ENCODE measurements at places on chromosomes 16 and 17.
A peak's percentile ranks its signal among the peaks of the same experiment; 100 is the strongest.

DNA sequence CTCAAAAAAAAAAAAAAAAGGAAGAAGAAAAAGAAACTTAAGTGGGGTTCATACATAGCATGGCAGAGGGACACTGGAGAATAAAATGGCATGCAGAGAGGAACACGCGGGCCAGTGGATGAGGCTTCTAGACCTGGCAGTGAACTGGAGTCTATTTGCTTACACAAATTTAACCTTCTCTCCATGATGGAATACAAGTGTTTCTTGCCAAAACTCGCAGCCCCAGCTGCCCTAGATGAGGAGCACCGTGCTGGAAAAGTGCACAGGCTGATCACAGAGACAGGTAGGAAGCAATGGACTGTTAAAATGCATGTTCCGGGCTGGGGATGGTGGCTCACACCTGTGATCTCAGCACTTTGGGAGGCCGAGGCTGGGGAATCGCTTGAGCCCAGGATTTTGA, 9.3 kb downstream of the SSTR2 start:
- no peak for DNase-seq

- DNase-seq = no peak
Measured at GRCh38 chr17:45828582-45829133, 16.0 kb upstream of the SPPL2C start.

DNA sequence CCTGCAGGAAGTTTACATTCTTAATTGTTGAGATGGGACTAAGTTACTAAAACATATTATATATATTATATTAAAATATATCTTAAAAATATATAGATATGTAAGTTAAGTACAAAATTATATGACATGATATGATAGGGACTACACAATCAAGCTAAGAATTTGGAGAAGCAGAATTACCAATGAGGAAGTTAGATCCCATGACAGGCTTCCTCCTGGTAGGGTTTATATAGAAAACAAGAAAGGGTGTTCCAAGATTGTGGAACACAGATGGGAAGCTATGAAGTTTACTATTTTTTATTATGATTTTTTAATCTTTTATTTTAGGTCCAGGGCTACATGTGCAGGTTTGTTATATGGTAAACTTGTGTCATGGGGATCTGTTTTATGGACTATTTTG, 260.8 kb upstream of the ZFHX3 start:
- no peak for DNase-seq

- DNase-seq = no peak
Measured at GRCh38 chr17:58280480-58281217, at the start of gene MPO. Gene MPO, minus strand, starts transcription at chr17:58280935. Its CDS starts 177 bp downstream, at chr17:58280758.

GRCh38 chr17:62895320-62896301, 70.4 kb upstream of the TANC2 start:
- no peak for DNase-seq

DNA sequence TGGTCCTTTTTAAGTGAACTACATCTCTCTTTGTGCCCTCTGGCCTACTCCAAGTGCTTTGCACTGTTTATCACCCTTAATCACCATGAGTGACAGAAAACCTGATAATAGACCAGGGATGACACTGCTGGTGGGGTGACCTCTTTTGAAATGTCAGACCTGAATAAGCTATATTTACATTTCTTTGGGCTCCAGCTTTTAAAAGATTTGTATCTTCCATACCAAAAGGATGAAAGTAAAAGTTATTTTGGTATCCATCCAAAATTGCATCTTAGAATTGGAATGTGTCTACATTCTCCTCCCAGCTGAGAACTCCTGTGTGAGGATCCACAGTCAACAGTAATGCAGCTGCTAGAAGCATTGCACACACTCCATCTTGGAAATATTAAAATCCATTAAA, 370.0 kb downstream of the CDH11 start:
- no peak for DNase-seq

DNA sequence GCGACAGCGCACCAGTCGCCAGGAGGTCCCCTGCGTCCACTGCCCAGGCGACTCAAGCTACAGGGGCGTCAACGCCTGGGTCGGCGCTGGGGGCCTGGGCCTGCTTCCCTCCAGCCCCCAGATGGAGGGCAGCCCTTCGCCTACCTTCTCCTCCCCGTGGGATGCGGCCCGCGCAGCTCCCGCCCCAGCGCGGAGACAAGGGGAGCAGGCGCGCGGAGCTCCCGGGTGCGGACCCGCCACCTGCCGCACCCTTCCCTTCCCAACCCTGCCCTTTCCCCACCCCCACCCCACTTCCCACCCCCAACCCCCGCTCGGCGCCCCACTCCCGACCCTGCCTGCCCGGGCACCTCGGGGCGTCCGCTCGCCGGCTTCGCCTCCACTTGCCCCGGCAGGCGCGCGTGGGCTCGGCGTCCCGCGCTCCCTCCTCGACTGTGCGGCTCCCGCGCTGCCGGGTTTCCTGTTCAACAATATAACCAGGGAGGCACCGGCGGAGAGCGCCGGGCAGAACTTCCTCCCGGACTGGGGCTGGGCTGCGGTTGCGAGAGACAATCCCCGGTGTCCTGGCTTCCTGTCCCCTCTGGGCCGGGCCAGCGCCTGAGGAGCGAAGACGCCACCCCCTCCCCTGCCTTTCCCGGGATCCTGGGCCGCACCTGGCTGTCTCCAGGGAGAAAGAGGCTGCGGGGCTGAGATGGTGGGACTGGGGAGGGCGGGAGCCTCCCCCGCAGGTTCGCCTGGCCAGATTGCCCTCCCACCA, at the start of gene ARHGAP27:
Gene ARHGAP27, minus strand, starts transcription at position 466 of the 754 bp plus-strand sequence. CDS start 2,591 bp downstream, outside the sequence.
- DNase-seq = peak; percentile 44

GRCh38 chr17:50279181-50279526, 4.9 kb downstream of the TMEM92 start:
- DNase-seq = no peak

DNA sequence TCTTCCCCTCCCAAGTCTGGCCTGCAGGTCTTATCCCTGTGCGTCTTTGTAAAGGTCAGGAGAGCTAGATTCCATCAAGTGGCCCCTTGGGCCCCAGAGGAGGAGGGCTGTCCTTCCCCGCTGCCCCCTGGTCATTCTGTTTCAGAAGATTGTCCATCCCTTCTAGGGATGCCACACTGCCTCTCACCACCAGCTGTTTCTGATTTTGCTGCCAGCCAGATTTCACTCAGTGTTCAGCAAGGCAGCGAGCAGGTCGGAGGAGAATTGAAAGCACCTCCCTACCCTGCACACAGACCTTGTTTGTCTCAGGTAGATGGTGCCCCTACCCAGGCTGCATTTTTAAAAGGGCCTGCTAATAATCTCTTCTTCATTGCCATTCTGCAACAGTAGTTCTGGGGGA, 21.7 kb upstream of the NAT9 start:
- no peak for DNase-seq

DNA sequence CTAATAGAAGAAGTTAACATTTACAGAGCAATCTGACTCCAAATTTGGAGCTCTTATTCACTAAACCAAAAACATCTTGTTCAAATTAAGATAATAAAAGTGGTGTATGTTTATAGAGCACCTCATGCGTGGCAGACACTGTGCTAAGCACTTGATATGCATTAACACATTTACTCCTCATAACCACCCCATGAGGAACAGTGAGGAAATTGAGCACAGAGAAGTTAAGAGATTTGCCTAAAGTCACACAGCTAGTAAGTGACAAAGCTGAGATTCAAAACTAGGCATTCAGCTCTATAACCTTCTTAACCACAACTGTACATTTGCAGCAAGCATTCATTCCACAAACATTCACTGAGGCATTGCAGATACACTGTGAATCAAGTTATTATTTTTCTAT, 94.0 kb downstream of the VAT1L start:
- no peak for DNase-seq

- no peak for DNase-seq
Measured at GRCh38 chr17:73163043-73163442, 1.8 kb upstream of the SSTR2 start.

GRCh38 chr16:24446189-24446588, 93.2 kb upstream of the RBBP6 start:
- no peak for DNase-seq

DNA sequence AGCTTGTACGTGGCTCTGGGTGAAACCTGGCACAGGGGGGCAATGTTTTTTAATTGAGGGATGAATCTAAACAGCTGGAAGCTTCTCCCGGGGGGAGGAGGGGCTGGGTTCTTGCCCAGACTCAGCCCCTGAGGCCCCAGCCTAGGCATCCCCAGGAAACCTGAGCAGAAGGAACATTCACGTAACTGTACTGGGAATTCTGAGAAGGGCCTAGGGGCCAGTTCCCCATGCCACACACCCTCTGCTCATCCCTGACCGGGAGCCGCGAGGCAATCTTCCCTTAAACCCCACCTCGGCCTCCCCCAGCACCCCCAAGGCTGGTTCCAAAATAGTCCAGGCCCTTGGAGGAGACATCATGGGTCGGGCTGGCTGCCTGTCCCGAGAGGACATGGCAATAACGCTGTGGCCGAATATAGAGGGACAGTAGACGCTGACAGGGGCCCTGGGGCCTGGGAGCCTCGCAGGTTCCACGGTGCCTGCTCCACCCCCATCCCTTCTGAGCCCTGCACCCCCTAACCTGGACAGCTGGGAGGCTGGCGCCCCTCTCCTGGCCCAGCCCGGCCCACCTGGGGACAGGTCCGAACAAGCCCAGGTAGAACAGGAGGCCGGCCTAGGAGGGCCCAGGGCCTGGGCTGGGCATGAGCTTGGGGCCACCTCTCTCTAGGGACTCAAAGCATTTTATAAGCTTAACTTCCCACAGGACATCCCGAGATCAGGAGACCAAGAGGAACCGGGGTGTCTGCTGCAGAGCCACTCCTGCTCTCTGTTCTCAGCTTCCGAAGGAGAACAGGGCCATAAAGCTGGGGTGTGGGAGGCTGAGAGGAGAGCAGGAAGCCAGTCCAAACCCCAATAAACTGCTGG, 83.2 kb upstream of the TOB1 start:
- no peak for DNase-seq

DNA sequence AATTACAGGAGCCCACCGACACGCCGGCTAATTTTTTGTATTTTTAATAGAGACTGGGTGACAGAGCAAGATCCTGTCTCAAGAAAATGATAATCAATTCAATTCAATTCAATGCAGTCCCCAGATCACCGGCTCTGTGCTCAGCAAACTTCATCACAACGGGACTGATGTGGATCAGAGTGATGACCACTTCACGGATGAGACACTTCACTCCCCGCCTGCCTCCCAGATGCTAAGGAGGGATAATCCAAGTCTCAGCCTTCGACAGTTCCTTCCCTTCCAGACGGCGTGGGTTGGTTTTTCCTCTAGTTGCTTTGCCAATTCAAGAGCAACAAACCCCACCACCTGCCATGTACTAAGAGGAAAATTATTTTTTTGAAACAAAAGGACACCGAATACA, 93.8 kb downstream of the ZDHHC7 start:
- DNase-seq = no peak

- DNase-seq = no peak
Measured at GRCh38 chr17:64335486-64335885, 55.2 kb downstream of the PECAM1 start.

- no peak for DNase-seq
Measured at GRCh38 chr17:28256370-28256769, 62.6 kb upstream of the TMEM97 start.

DNA sequence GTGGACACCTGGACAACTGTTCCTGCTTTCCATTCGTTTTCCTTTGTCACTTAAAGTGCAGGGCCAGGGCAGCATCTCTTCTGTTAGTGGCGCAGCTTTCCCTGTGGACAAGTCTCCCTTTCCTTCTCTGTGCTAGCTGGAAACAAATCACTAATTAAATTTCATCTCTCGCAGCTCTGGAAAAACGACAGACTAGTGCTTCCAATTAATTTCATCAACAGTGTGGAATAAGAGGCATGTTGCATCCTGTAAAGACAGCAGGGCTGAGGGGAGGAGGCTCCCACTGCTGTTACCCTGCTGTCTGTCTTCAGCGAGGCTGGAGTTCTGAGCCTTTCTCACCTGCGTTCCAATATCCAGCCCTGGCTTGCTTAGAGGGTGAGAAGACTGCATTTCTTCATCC, 352.1 kb upstream of the HSBP1 start:
- no peak for DNase-seq

GRCh38 chr16:26118575-26118974, 426.8 kb downstream of the HS3ST4 start:
- no peak for DNase-seq

DNA sequence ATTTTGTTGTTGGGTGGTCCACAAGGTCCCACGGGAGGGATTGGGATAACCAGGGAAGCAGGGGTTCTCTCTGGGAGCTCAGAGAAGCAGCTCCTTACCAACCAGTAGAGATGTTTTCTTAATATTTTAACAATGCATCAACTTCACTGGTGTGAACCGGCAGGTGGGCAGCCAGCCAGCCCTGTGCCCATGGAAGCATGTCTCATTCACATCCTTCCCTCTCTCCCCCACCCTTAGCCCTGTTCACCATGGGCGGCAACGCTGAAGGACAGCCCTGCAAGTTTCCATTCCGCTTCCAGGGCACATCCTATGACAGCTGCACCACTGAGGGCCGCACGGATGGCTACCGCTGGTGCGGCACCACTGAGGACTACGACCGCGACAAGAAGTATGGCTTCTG, 9.3 kb downstream of the MMP2 start:
- no peak for DNase-seq

- no peak for DNase-seq
Measured at GRCh38 chr17:30530346-30531025, 53.3 kb downstream of the GOSR1 start.

- DNase-seq = peak; percentile 21
Measured at GRCh38 chr17:48625495-48626244, 488 bp downstream of the HOXB9 start.

- DNase-seq = peak; percentile 86
Measured at GRCh38 chr16:67191995-67192681, at the start of gene E2F4. Gene E2F4, plus strand, starts transcription at chr16:67192155. Its CDS starts 73 bp downstream, at chr16:67192228.

DNA sequence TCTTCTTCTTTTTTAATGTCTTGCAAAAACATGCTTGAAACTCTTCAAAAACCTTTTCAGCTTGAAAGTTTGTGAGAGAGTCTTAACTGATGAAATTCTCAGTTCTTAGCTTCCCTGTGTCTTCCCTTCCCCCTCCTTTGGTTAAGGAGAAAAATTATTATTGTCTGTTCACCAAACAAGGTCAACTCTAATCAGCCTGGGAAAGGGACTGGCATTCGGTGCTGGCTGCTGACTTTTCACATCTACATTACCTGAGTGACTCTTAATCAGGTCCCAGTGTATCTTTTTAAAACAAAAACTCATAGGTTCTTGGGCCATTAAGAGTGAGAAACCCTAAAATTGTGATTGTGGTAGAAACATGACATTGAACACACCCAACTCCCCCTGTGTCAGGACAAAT, 39.1 kb upstream of the AXIN2 start:
- DNase-seq = no peak

GRCh38 chr17:19579867-19580565, 46.4 kb downstream of the SLC47A1 start:
- no peak for DNase-seq

- no peak for DNase-seq
Measured at GRCh38 chr16:1980770-1981087, 540 bp downstream of the NOXO1 start.

- no peak for DNase-seq
Measured at GRCh38 chr17:74740173-74740572, 3.1 kb downstream of the RAB37 start.

GRCh38 chr16:26988186-26988585, 78.5 kb upstream of the C16orf82 start:
- DNase-seq = no peak
